Activated naive CD4-positive, alpha-beta T cell treated with Interleukin-2 at 50 U/mL for 16 hours (primary cell): ENCODE measurements at places on chromosomes 7 and 10.

GRCh38 chr7:12879139-12879538 lies 191.7 kb downstream of the ARL4A start:
- DNase-seq = no peak

DNA sequence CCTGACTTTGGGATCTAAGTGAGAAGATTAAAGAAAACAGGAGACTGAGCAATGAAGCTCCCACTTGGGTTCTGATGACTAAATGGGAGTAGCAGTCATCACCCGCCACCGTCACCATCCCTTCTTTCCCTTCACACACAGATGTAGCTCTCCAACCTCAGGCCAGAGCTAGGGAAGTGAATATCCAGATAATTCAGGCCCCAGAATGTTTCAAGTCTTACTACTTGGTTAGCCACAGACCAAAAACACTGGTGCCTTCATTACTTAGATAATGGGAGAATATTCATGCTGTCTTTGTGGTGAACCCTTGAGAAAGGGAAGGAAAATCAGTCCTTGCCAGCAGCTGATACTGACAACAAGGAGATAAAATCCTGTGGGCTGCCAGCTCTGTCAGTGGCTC lies 100.7 kb downstream of the OSBPL3 start:
- no peak for DNase-seq

- no peak for DNase-seq
Measured at GRCh38 chr10:73073627-73074026, 23.0 kb downstream of the P4HA1 start.

DNA sequence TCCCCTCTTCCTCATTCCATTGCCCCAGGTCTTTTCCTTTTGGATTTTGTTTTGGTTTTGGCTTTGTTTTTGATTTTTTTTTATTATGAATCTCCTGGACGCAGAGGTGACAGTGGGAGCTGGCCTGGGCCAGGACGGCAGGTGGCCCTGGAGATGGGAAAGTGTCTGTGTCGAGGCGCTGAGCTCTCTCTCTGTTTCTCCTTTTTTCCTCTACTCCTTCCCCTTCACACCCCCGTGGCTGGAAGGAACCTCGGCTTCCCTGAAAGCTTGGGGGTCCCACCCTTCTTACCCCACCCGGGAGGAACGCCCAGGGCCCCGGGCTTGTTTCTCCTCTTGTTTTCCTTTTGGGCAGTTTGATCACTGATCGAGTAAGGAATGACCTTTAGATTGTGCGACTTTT lies 13.2 kb downstream of the TRIM8 start:
- no peak for DNase-seq

- DNase-seq = no peak
Measured at GRCh38 chr10:30540276-30540675, 89.3 kb downstream of the LYZL2 start.

DNA sequence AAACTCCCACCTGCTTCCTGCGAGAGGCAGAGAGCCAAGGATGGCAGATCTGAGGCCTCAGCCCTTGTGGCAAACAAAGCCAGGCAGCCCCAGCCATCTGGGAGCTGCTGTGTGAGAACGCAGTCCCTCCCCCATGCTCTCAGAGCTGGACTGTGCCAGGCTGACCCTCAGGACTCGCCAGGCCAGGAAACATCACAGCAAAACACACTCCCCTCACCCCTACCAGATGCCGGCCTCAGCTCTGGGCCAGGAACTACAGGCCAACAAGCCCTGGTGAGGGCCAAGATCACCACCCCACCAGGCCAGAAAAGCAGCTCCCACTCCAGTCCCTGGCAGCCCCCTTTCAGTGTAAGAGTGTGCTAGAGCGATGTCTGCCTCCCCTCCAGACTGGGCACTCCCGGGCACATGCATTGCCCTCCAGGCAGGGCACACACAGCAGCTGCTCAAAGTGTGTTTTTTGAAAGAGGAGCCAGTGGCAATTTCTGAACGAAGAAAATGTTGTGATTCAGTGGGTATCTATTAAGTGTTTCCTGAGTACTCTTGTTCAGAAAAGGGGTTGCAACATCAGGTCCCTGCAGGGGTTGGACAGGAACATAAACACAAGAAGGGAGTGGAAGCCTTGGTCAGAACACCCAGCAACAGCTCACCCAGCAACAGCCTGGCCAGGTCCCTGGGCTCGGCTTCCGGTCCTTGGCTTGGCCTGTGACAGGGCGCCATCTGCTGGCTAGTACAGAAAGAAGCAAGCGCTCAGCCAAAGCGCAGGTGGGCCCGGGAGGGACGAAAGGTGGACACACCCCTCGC lies 18.3 kb downstream of the LRRC20 start:
- DNase-seq = peak; percentile 86
